Renal cortical epithelial cell (primary cell): ENCODE measurements at places on chromosomes 13 and 19. TPM values are rescaled to one million over a fixed set of nuclear protein-coding genes. Genes with fewer than 3 reads are reported as not detected.

DNA sequence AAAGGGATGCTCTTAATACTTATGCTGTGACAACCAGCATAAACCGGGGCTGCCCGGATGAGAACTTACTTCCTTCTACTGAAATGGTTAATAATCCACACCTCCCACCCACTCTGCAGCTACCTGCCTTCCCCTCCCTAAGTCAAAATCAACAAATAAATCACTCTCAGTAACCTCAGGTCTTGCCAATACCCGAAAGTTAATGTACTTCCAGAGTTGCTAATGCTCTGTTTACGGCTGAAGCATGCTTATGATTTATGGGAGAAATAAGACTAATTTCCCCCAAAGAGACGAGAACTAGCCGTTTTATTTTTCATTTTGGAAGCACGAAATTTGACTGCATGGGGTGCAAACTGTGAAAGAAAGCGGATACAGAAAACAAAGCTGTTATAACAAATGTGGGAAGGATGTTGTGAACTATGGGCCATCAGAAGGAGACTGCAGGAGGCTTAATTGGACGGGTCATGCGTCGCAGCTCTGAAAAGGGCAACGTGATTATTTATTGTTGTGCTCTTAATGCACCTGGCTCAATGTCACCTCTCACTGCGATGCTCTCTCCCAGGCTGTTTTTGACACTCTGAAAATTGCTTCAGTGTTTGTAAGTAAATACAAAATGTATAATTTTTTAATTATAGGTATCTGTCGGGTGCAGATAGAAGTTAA, 114.0 kb upstream of the SLC7A1 start:
- peak; percentile 13 for DNase-seq

KLF1 gene
- not detected in 2 replicates for total RNA-seq

DNA sequence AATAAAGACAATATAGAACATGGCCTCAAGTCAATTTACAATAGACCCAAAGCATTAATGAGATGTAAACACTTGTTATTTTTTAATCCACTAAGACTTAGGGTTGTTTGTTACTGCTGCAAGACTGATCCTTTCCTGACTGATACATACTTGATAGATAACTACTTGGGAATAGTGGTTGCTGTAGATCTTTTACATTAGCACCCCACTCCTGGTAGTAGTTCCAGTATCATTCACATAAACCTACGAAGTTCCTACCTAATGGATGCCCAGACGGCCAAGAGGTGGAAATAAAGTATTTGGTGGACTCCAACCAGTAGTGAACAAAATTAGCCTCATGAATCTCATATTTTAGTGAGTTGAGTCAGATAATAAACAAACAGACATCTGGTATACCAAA, 26.9 kb downstream of the ADGRE1 start:
- DNase-seq, result no peak

DNA sequence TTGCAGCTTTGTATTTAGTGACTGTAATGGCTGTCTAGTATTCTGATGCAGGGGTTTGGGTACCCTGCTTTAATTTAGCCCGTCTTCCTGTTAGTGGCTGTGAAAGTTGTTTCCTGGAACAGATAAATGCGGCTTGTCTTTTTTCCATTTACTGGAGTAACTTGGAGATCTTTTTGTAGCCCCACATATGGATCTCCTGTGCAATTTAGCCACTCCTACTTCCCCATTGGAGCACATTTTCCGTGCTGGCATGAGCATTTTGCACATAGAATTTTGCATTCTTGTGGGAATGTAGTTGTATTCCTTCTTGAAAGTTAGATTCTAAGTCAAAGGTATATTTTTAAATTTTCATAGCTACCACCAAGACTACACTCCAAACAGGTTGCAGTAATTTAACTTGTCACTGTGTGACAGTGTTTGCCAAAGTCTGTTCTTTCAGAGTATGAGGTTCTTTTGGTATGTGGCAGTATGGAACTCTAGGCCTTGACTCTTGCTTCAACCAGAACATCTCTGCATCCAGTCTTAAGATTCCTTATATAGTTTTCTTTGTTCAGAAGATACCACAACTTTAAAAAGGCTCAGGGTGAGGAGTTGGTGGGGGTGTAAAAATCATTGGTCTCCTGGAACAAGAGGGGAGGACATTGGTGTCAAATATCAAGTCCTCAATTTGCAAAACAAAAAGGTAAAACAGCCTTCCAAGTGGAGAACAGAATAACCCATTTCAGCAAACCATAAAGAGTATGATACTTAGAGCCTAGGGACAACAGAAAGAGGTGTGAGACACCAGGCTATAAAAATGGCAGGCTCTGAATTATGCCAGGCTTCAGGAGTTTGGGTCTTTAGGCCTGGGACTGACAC, 21.1 kb upstream of the CCDC97 start:
- no peak for DNase-seq

- peak; percentile 46 for DNase-seq
Observed at GRCh38 chr13:27359199-27359821, 65.1 kb upstream of the GTF3A start.

DNA sequence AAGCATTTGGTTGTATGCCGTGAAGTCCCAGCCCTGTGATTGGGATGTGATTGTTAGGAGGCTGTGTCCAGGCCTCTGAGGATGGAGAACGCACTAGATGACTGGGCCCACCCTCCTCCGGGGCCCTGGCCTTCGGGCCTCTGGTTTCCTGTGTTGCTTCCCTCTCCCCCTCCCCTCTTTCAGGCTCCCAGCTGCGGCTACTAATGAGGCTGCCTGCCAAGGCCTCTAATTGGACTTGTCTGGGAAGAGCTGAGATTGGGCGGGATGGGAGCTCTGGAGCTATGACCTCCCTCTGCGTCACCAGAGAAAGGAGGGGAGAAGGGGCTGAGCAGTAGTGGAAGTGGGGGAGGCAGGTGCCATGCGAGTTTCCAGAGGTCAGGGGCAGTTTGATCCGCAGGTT, 9.9 kb downstream of the PTH2 start:
- DNase-seq, result no peak

DNA sequence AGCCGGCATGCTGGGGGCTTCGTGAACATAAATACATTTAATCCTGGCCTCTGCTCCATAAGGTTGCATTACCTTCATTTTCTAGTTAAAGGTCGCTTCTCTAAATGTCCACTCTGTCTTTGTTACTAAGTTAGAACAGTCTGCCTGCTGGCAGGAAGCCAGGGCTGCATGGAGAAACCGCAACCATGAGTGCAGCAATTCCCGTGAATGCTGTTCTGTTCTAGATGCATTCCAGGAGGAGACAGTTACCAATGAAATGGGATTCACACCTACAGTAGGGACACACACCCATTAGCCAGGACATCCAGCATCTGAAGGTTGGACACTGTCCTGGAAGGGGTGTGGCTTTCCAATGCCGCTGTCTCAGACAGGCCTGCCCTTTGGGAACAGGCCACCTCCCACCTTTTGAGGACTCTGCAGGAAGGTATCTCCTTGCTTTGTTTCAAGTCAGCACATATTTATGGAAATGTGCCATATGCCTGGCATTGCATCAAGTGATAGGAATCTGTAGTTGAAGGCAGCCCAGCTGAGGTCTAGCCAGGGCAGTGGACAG, 129.7 kb downstream of the SLC7A1 start:
- peak; percentile 33 for DNase-seq

NEK5 gene
- total RNA-seq, result 0.17 and 1.4 TPM in 2 replicates

DNA sequence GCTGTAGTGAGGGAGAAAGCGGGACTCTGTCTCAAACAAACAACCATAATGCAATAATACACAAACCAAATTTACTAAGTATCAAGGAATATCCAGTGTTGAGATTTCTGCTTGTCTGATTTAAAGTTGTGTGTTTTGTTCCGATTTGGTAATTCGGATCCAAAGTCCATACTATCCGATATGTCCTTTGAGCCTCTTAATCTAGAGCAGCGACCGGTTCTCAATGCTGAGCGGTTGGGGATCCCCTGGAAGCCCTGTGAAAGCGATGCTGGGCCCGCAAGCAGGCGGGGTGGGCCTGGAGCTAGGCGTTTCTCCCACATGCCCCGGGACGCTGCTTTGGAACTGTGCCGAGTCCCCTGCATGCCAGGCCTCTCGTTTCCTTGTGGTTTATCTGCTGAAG, 20.2 kb downstream of the C19orf44 start:
- DNase-seq, result no peak

GRCh38 chr13:41960211-41960636, 685 bp downstream of the VWA8 start:
- DNase-seq, result no peak

- no peak for DNase-seq
Observed at GRCh38 chr13:24123761-24124160, 36.8 kb upstream of the SPATA13 start.

DNA sequence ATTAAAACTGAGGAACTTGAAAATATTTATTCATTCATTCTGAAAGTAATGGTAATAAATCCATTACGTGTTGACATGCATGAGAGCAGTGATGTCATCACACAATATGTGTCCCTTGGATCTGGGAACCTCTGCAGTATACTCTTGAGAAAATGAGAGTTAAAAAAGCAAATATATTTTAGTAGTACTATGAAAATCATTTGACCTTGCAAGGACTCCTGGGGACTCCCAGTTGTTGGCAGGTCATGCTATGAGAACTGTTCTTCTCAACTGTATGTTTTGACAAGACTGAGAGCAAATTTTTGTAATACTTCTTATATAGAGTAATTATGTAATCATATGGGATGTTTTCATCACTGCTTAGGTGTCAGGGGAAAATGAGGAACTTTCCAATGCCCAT, 249.4 kb downstream of the PCCA start:
- no peak for DNase-seq

ZNF132 gene
- 3.1 and 7.6 TPM in 2 replicates for total RNA-seq
